NCI-H1417 (cell line): ENCODE measurements at places on chromosomes 7 and 10.

DNA sequence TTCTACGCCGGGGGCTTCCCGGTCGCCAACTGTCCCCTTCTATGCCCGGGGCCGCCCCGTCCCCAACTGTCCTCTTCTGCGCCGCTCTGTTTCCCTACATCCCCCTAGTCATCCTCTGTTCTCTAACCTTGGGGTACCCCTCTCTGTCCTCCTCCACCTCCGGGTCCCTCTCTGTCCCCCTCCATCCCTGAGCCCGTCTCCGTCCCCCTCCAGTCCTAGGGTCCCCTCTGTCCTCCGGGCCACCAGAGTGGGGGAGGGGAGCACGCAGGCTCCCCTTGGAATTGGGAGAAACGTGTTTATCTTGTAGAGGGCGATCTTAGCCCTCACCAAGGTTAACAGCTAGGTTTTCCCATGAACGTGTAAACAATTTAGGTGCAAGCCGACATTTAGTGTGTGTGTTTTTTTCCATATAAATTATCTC lies 852 bp upstream of the KLF6 start:
- no peak for DNase-seq

- DNase-seq, result no peak
Measured at GRCh38 chr7:96235281-96235680, 86.6 kb downstream of the SLC25A13 start.

- DNase-seq, result no peak
Measured at GRCh38 chr10:62000037-62000603, 98.6 kb downstream of the ARID5B start.

- DNase-seq, result no peak
Measured at GRCh38 chr7:39294022-39294421, 272.2 kb upstream of the YAE1 start.

- DNase-seq, result peak; percentile 49
Measured at GRCh38 chr7:101882595-101883564, 65.5 kb downstream of the CUX1 start.

DNA sequence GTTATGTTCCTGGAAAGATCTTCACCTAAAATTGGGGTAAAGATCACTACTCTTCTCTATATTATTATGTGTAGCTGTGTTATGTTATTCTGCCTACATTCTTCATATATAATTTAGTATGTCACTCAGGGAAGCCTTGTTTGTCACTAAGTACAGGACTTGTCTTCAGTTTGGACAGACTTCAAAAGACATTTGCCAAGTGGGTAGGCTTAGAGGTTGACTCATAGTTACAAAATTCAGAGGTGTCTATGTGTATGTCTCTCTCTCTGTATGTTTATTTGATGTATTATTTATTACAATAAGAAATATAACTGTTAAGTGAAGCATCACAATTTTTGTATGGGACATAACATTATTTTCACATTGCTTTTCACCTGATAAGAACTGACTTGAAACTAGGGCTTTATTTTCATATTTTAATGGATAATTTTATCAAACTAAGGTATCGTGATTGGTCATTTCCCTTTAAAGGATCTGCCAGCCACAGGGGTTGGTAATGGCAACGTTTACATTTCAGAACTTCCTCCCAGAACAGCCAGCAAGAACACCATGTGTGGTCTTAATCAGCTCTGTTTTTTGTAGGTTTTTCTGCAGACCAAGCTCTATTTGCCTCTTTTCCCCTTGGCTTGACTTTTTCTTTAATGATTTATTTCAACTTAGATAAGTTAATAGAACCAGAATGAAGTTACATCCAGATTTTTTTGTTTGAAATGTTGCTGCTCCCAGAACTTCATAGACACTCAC lies 262.1 kb upstream of the CACNA2D1 start:
- DNase-seq, result peak; percentile 42

GRCh38 chr7:1823376-1824150 lies 153.5 kb downstream of the ELFN1 start:
- DNase-seq, result no peak

GRCh38 chr7:120742372-120742771 lies 115.6 kb downstream of the TSPAN12 start:
- DNase-seq, result peak; percentile 82

DNA sequence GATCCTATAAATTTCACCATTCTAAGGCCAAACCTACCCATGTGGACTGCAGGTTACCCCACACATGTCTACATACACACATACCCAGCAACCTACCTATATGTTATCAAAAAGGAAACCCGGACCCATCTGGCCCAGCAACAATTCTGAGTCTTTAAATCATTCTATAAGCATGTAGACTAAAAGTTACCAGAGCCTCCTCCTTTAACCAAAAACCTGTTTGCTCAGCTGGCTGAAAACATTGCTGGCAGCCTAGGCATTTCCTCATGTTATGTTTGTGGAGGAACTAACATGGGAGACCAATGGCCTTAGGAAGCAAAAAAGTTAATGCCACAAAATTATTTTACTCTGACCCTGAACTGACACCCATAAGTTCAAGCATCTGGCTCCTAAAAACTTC lies 5.3 kb upstream of the ADCK2 start:
- DNase-seq, result no peak

- no peak for DNase-seq
Measured at GRCh38 chr7:71611986-71612385, 480.0 kb downstream of the GALNT17 start.

DNA sequence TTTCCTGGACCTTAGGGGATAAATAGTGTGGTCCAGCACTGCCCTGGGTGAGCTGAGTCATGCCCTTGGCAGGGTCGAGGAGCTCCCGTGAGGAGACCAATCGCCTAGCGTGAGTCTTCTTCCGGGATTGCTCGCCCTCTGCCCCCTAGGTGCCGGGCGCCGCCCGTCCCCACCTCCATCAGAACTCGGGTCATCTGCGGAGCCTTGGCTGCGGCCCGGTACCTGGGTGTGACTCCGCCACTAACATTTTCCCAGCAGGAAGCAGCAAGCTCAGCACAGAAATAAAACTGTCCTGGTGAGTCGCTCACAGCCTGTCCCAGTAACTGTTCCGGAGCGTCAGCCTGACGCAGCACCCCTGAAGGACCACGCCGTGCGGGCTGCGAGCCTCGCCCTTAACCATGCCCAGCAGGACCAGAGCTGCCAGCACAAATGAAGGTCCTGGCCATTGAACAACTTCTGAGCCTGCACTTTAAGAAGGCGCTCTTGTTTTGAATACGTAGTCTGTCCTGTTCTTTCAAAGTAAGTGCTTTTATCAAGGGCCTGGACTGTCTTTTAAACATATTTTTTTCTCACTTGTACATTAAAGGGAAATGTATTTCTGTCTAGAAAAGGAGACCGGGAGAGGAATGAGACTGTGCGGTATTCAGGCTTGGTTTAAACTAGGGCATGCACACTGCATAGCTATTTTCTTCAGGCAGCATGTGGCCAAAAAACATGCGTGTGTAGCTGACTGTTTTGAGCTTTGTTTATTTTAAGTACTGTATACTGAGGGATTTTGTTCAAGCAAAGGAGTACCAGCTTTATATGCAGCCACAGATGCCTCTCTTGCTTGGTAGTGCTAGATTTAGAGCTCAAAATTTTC lies 136.7 kb downstream of the HECW1 start:
- DNase-seq, result no peak

GRCh38 chr7:22332461-22332870 lies 24.5 kb downstream of the RAPGEF5 start:
- DNase-seq, result peak; percentile 16

GRCh38 chr7:55963584-55964168 lies 709 bp upstream of the NIPSNAP2 start:
- no peak for DNase-seq

- no peak for DNase-seq
Measured at GRCh38 chr7:106059556-106059955, 52.6 kb downstream of the SYPL1 start.

DNA sequence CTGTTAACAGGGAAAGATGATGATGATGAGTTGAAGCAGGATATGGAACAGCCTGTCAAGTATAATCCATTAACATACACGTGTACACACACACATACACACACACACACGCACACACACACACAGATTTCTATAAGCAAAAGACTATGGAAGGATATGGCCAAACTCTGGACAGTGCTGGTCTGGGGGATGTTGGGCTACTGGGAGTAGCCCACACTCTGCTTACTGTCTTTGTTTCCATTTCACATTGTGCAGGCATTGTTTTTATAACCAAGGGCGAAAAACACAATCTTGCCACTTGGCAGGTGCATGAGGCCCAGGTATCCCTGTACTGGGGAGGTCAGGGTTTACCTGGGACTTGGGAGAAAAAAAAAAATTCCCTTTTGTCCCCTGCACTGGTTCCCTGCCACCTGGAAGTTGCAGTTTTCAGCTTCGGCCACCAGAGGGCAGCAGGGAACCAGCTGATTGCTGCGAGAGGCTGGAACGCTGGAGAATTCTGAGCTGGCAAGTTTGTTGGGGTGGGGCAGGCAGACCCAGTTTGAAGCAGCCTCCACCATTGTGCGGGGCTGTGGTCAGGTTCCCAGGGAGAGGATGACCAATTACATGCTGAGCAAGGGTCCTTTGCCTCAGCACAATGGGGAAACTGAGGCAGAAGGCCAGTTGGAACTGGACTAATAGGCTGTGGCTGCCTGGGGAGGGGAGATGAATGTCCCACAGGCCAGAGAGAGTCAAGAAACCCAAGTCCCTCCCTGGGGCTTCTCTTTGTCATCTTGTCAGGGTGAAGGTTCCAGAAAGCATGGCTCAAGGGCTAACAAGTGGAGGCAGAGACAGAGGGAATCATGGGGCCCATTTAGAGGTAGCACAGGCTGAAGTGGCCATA lies 27.3 kb downstream of the PPIF start:
- DNase-seq, result peak; percentile 69

DNA sequence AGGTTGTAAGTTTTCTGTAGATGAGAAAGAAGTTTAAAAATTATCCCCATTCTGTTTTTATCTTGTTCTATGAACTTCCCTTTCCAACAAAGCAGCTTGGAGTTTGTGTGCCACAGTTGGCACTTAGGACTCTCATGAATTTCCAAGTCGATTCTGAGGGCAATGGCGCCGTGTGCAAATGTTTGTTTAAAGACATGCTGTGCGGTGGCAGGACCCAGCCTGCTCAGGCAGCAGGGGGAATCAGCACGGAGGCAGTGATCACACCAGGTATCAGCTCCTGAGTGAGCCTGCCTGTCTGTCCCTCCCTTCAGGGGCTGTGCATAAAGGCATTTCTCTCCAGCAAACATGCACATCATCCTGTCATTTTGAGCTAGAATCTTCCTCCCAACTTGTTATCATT lies 109.8 kb upstream of the WDR11 start:
- DNase-seq, result peak; percentile 33

DNA sequence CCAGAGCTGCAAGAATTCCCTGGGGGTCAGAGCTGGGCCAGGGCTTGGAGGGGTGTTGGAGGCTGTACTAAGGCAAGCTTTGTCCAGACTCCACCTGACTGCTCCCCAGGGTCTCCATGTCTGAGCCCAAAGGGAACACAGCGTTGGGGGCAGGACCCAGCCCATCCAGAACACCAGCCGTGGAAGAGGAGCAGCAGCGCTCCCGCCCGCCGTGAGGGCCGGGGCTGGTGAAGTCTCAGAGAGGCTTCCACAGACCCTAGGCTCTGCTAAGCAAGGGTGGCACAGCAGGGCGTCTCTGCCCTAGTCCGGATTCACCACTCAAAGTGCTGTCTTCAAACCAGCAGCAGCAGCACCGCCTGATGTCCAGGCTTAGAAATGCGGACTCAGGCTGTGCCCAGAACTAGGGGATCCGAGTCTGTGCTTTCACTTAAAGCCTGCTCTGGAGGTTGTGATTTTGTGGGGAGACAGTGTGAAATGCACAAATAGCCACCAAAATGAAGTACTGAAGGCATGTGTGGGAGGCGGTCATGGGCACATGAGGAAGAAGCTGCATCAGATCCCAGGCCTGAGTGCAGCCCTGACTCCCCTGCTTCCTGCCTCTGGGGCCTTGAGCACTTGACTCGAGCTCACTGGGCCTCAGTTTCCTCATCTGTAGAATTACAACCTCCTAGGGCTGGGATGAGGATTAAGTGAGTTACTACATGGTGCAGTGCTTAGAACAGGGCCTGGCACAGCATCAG lies 16.6 kb upstream of the AQP1 start:
- no peak for DNase-seq

- DNase-seq, result no peak
Measured at GRCh38 chr7:80105701-80106408, 28.8 kb upstream of the GNAI1 start.

GRCh38 chr7:128234476-128235026 lies 6.5 kb upstream of the LEP start:
- DNase-seq, result no peak

DNA sequence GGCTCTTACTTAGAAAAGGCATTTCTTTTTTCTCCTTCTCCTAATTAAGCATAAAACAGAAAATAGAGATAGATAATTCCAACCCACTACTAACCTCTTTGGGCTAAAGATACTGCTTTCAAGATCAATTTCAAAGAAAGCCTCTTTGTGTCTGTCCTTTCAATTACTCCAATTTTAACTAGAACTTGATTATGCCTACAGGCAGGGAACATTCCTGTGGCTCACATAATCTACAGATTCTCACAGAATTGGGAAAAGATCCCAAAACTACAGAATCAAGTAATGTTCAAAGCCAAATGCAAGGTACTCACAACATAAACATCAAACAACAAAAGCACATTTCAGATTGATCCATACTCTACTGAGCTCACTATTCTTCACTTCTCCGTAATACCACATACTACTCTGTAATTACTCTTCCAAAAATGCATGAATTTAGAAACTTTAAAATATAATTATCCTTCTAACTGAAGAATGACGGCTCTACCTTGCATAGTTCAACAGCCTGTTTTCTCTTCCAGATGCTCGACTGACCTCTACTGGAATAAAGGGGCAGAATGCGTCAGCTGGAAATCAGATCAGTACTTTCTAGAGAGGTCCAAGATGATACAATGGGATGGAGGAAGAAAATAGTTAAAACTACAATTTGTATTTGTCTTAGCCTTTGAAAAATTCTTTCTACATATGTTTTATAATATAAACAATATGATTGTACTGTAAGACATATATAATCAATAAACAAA lies 3.9 kb downstream of the MTERF1 start:
- DNase-seq, result peak; percentile 12
